ENCODE measurements at places on chromosomes 7 and 10.
A peak's percentile ranks its signal among the peaks of the same experiment; 100 is the strongest.

GRCh38 chr7:45156516-45157272, 897 bp upstream of the RAMP3 start:
- no peak for DNase-seq

- no peak for DNase-seq
Observed at GRCh38 chr10:5157501-5157900, 27.4 kb downstream of the AKR1C8 start.

DNA sequence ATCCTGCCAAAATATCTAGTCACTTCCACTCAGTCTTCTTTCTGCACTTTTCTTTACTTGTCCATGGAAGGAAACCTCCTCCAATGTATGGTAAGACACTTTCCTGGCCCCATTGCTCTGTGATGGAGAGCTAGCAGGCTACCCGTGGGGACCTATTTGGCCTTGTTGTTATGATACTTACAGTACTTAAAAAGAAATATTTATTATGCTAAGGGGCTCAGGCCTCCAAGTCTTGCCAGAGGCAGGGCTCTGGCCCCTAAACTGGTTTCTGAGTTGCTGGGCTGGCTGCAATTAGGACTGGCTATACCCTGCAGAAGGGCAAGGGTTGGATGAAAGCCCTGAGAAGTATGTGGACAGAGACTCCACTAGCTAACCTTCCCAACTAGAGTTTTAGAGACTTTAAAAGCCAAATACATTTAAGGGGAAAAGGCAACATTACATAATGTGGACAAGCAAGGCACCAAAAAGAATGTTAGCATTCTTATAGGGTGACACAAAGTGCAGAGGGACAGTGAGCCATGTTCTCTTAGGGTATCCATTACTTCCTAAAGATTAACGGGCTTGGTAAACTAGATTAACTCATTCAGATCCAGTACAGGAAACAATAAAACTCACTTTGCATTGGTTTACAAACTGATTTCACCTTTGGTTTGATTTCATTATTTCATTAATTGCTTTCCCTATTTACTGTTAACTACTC, 84.9 kb upstream of the INHBA start:
- DNase-seq: no peak

DNA sequence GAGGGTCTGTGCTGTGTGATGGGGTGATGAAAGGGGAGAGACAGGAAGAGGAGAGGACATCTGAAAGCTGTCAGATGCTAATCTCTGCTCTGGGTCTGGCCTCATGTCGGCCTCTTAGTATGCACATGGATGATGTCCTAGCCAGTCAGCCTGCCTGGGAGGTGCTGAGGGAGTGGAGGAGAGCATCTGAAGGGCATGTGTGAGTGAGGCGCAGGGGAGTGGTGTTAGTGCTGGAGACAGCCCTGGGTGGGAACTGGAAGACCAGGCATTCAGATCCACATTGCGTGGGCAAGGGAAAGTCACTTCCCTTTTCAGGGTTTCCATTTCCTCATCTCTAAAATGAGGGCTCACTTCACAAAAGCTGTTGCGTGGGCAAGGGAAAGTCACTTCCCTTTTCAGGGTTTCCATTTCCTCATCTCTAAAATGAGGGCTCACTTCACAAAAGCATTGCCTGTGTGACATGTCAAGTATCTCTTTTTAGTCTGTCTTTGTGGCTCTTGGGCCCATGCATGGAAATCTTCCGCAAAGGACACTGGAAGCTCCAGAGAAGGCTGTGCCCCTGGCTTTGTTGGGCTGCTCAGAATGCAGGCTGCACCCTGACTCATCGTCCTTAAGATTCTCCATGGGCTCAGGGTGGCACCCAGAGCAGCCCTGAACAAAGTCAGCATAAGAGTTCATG, 10.0 kb downstream of the SFTPD start:
- peak; percentile 2 for DNase-seq

GRCh38 chr7:3879355-3880075, 578.5 kb downstream of the SDK1 start:
- no peak for DNase-seq

GRCh38 chr10:44361109-44361508, 23.8 kb downstream of the CXCL12 start:
- DNase-seq: no peak

DNA sequence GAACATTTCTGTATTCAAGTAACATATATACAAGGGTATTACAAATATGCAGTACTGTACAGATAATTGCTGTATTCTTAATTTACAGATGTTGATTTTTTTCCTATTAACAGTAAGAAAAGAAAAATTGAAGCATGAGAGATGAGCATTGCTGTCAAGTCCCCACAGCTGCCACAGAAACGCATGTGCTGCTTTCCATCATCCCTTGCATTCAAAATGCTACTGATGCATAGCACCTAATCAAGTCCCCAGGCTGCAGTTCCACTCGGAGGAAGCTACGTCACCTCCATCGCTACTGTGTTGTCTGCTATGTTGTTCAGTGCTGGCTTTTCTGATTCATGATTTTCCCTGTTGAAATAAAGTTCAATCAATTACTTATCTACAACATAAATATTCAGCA, 78.2 kb downstream of the EPC1 start:
- DNase-seq: no peak

GRCh38 chr10:97849103-97849686, 448 bp upstream of the GOLGA7B start:
- DNase-seq: peak; percentile 26

- no peak for DNase-seq
Observed at GRCh38 chr7:1669064-1669951, 769 bp upstream of the ELFN1 start.

GRCh38 chr7:70143075-70144044, 545.1 kb downstream of the AUTS2 start:
- DNase-seq: no peak

GRCh38 chr7:74351836-74352235, 62.6 kb downstream of the CLIP2 start:
- no peak for DNase-seq

Data from stimulated activated CD4-positive, alpha-beta T cell treated with anti-CD3 and anti-CD28 coated beads, Interleukin-2, amount 100 ng/mL, for 4 hours (primary cell).